Prostate gland (tissue), 2 donors: ENCODE measurements at places on chromosomes 12 and 14. TPM values are rescaled to one million over a fixed set of nuclear protein-coding genes. Genes with fewer than 3 reads are reported as not detected.

Gene POTEG
- total RNA-seq = 234 TPM

Gene CELA1
- not detected for total RNA-seq

Gene KRT74
- 0.05 TPM for total RNA-seq

Gene SPATS2
- total RNA-seq = 30.1 TPM

DNA sequence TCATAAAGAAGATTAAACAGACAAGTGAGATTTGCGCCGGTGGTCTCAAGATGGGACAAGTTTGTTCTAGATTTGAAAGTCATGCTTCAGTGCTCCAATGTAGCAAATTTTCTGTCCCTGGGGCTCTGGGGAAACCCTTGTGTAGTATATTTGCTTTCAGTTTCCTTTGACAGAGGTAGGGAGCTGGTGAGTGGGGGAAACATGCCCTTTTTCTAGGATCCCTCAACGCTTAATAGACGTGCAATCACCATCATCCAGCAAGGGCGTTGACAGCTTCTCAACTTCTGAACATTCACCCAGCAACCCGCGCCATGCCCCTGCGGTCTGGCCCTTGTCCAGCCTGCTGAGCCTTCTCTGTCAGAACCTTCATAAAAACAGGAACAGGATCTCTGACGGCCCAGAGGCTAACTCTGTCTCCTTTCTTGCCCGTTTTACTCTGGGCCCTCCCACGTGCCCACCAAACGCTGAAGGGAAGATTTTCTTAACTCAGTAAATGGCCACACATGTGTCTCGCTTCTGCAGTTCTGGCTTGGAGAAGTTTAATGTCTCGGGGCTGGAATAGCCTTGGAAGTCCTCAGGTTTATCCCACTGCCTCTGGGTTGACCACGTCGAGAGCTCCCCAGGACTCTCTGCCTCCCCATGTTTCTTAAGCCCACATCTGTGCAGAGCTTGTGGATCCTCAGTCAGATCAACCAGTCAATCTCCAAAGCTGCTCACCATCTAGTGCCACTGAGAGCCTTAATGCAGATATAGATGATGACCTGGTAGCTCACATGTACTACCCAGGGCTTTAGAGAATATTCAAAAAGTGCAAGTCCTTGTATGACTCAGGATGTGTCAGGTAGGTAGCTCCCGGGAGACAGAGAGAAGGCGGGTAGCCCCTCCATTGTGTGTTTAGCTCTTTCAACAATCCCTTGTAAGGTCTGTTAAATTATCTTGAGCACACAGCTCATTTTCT is 58.1 kb upstream of the CCND2 start:
- no peaks in the 10 kb centered on the region for H3K36me3 ChIP-seq
- no peaks in the 10 kb centered on the region for H3K4me1 ChIP-seq
- no peaks in the 10 kb centered on the region for H3K27me3 ChIP-seq
- H3K4me3 ChIP-seq = no peak overlapping the region
- no peak overlapping the region for H3K27ac ChIP-seq
